Progenitor cell of endocrine pancreas (in vitro differentiated cells): ENCODE measurements at places on chromosomes 2 and 18.
A peak's percentile ranks its signal among the peaks of the same experiment; 100 is the strongest.

GRCh38 chr2:219886615-219887014 lies 259.2 kb downstream of the SLC4A3 start:
- H3K4me3 ChIP-seq, result no peak overlapping the region
- no peaks in the 10 kb centered on the region for H3K36me3 ChIP-seq
- H3K27me3 ChIP-seq, result peaks cover 2% of the 10 kb centered on the region

GRCh38 chr2:222993920-222994650 lies 57.9 kb upstream of the KCNE4 start:
- H3K4me1 ChIP-seq, result no peaks in the 10 kb centered on the region
- H3K27ac ChIP-seq, result no peak overlapping the region
- H3K27me3 ChIP-seq, result no peaks in the 10 kb centered on the region
- no peaks in the 10 kb centered on the region for H3K36me3 ChIP-seq
- DNase-seq, result no peak

DNA sequence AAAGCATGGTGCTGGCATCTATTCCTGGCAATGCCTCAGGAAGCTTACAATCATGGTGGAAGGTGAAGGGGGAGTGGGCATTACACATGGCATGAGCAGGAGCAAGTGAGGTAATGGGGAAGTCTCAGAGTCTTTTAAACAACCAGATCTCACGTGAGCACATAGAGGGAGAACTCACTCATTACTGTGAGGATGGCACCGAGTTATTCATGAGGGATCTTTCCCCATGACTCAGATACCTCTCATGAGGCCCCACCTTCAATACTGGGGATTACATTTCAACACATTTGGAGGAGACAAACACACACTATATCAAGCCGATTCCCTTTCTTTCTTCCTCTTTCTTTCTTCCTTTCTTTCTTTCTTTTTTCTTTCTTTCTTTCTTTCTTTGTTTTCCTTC lies 47.9 kb upstream of the FANCL start:
- H3K27ac ChIP-seq, result no peak overlapping the region
- DNase-seq, result no peak
- H3K27me3 ChIP-seq, result no peaks in the 10 kb centered on the region

- H3K27me3 ChIP-seq, result no peaks in the 10 kb centered on the region
- peaks cover 53% of the 10 kb centered on the region for H3K4me1 ChIP-seq
- H3K4me3 ChIP-seq, result peak overlapping the region; percentile 94
- peak; percentile 27 for DNase-seq
- peak overlapping the region; percentile 95 for H3K27ac ChIP-seq
These were observed 1.0 kb downstream of the ACVR1 start for GRCh38 chr2:157874997-157875640.

GRCh38 chr2:240921995-240922244 lies 15.8 kb downstream of the CROCC2 start:
- H3K27me3 ChIP-seq, result peaks cover 4% of the 10 kb centered on the region
- no peak overlapping the region for H3K27ac ChIP-seq
- no peaks in the 10 kb centered on the region for H3K36me3 ChIP-seq
- DNase-seq, result no peak
- H3K4me1 ChIP-seq, result no peaks in the 10 kb centered on the region
- H3K4me3 ChIP-seq, result no peak overlapping the region

- no peaks in the 10 kb centered on the region for H3K36me3 ChIP-seq
- H3K4me3 ChIP-seq, result no peak overlapping the region
- no peak for DNase-seq
- no peak overlapping the region for H3K27ac ChIP-seq
These were observed 42.5 kb downstream of the ADD2 start for GRCh38 chr2:70725505-70725904.

- no peak for DNase-seq
- no peak overlapping the region for H3K27ac ChIP-seq
- no peak overlapping the region for H3K4me3 ChIP-seq
- H3K36me3 ChIP-seq, result peaks cover 3% of the 10 kb centered on the region
- H3K4me1 ChIP-seq, result no peaks in the 10 kb centered on the region
- no peaks in the 10 kb centered on the region for H3K27me3 ChIP-seq
These were observed 27.4 kb upstream of the MTIF2 start for GRCh38 chr2:55296393-55296792.

DNA sequence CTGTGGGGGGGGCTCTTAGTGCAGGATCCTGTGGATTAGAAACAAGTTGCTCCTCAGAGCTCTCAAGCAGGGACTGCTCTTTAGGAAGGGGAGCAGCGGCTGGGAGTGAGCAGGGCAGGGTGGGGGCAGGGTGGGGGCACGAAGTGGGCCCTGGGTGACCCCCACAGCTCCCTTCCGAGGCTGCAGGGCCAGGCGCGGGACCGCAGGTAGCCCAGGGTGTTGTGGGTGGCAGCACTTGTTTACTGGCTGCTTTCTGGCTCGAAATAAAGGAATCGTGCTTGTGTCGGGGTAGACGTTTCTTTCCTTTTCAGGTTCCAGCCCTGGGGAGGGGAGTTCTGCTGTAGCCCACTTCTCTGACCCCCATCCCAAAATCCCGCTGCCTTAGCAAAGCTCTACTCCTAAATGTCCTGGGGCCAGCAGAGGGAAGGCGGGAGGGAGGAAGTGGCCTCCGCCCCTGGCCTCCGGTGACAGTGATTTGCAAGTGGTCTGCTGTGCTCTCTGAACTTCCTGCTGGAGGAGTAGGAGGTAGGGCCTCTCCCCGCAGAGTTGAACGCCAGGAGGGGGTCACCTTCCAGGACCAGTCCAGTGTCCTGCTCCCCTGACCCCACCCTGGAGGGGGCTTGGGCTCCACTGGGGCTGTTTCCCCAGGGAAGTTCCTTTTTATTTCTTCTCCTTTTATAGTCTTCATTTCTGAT lies 8.3 kb downstream of the NEU4 start:
- no peaks in the 10 kb centered on the region for H3K36me3 ChIP-seq
- no peak overlapping the region for H3K4me3 ChIP-seq
- peaks cover 4% of the 10 kb centered on the region for H3K27me3 ChIP-seq
- DNase-seq, result no peak

DNA sequence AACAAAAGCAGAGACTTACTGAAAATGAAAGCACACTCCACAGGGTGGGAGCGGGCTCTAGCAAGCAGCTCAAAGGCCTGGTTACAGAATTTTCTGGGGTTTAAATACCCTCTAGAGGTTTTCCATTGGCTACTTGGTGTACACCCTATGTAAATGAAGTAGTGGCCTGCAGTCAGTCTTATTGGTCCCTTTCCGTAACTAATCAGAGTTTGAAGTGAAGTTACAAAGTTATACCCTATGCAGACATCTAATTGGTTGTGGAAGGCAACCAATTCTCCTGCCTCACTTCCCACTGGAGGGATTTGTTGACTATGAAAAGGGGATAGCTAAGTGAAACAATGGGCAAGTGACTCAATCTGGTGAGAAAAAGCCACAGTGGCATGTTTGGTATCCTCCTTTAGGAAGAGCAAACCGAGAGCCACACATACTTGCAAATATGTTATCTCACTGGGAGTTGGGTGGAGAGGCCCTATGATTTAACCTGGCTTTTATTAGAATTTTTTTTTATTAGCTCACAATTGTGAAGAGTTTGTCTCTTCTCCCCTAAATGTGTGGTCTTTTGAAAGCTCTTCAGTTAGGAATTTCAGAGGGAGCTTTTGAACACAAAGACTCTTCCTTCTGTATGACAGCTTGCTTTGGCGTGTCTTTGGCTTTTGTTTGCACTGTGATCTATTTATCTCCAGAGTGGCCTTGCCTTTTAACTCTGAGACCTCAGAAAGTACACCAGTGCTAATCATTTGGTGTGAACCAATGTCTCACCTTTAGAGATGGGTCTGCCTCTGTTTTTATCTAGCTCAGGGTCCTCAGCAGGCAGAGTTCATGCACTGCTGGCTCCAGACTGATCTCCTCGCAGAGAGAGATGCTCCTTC lies 69.6 kb downstream of the MAP4K4 start:
- no peak overlapping the region for H3K4me3 ChIP-seq
- no peak for DNase-seq
- peak overlapping the region; percentile 77 for H3K27ac ChIP-seq

- H3K4me3 ChIP-seq, result no peak overlapping the region
- peaks cover 7% of the 10 kb centered on the region for H3K36me3 ChIP-seq
- H3K4me1 ChIP-seq, result no peaks in the 10 kb centered on the region
- DNase-seq, result no peak
- no peak overlapping the region for H3K27ac ChIP-seq
These were observed 24.5 kb downstream of the NDUFA10 start for GRCh38 chr2:240000671-240001070.

GRCh38 chr2:237581751-237582746 lies 8.5 kb downstream of the RAB17 start:
- H3K36me3 ChIP-seq, result peaks cover 8% of the 10 kb centered on the region
- H3K27me3 ChIP-seq, result no peaks in the 10 kb centered on the region
- H3K27ac ChIP-seq, result peak overlapping the region; percentile 56
- peaks cover 1% of the 10 kb centered on the region for H3K4me1 ChIP-seq
- no peak overlapping the region for H3K4me3 ChIP-seq

DNA sequence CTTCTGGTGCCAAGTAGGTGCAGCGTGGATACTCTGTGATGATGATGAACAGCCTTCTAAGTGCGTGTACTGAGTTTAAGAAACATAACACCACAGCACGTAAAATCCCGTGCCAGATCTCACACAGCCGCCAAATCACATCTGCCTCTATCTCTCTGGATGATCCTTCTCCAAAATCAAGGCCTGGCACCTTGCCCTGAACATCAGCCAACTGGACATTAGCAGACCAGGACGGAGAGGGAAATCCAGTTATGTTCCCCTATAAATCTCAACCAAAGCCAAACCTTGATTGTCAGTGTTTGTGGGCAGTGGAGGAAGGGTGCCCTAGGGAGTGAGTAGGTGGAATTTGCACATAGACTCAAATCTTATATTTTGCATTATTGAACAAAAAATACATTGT lies 164.3 kb downstream of the MIB1 start:
- DNase-seq, result no peak
- no peak overlapping the region for H3K27ac ChIP-seq
- H3K4me3 ChIP-seq, result no peak overlapping the region
- H3K4me1 ChIP-seq, result peaks cover 2% of the 10 kb centered on the region
- H3K36me3 ChIP-seq, result no peaks in the 10 kb centered on the region

GRCh38 chr2:18475884-18476283 lies 84.6 kb downstream of the RDH14 start:
- no peak overlapping the region for H3K4me3 ChIP-seq
- no peak overlapping the region for H3K27ac ChIP-seq
- DNase-seq, result no peak
- peaks cover 16% of the 10 kb centered on the region for H3K27me3 ChIP-seq
- H3K4me1 ChIP-seq, result peaks cover 4% of the 10 kb centered on the region

DNA sequence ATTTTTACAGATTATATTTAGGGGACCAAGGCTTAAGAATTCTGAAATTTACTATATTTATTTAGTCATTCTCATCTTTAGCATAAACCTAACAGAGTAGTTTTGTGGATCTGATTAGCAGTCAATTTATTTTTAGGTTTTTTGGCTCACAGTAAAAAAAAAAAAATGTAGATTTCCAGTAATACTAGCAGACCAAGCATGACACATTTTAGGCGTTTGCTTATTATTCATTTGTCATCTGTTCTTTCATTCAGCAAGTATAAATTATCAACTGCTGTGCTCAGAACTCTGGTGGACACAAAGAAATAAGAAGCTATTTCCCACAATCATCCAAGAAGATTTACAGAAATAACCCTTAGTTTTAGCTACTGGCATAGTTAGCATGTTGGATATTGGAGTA lies 20.6 kb downstream of the PDE1A start:
- H3K27me3 ChIP-seq, result no peaks in the 10 kb centered on the region
- H3K36me3 ChIP-seq, result peaks cover 1% of the 10 kb centered on the region
- H3K27ac ChIP-seq, result no peak overlapping the region
- no peak overlapping the region for H3K4me3 ChIP-seq

GRCh38 chr18:75246721-75247610 lies 36.4 kb downstream of the TSHZ1 start:
- H3K4me1 ChIP-seq, result peaks cover 32% of the 10 kb centered on the region
- no peaks in the 10 kb centered on the region for H3K27me3 ChIP-seq
- H3K4me3 ChIP-seq, result no peak overlapping the region
- no peak for DNase-seq

- H3K4me3 ChIP-seq, result no peak overlapping the region
- DNase-seq, result no peak
- no peaks in the 10 kb centered on the region for H3K36me3 ChIP-seq
- no peak overlapping the region for H3K27ac ChIP-seq
- H3K4me1 ChIP-seq, result peaks cover 2% of the 10 kb centered on the region
- H3K27me3 ChIP-seq, result peaks cover 41% of the 10 kb centered on the region
These were observed 26.8 kb downstream of the MAL start for GRCh38 chr2:95052307-95052706.

DNA sequence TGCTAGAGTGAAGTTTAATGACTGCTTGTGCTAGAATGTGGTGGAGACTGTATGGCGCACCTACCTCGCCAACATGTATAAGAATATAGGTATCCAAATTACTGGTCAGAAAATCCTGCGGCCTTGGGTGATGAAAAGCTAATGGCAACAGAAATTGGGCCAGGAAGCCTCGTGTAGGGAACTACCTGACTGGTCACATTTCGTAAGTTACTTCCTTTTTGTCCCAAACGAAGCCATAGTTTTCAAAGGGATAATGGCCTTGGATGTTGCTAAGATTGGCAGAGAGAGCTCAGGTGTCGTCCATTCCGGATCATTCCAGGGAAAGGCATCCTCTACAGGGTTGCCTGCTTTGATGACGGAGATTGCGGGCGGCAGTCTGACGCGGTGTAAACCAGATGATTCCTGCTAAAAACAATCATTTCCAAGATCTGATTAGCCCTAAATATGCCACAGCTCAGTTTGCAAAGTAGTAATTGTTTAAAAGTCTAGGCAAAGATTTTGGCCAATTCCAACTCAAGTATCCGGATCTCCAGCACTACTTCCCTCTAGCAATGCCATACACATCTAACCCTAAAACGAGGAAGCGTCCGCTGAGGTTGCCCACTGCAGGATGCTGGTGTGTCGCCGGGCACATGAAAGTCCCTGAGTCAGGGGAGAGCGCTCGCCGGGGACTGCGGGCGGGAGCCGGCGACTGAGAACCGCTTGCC lies 708 bp upstream of the MALT1 start:
- H3K4me1 ChIP-seq, result peaks cover 7% of the 10 kb centered on the region
- peak overlapping the region; percentile 80 for H3K4me3 ChIP-seq
- H3K36me3 ChIP-seq, result no peaks in the 10 kb centered on the region
- peaks cover 28% of the 10 kb centered on the region for H3K27me3 ChIP-seq
- DNase-seq, result no peak

GRCh38 chr18:6543330-6543908 lies 128.7 kb upstream of the L3MBTL4 start:
- H3K27ac ChIP-seq, result no peak overlapping the region
- H3K4me1 ChIP-seq, result peaks cover 9% of the 10 kb centered on the region
- H3K36me3 ChIP-seq, result peaks cover 1% of the 10 kb centered on the region
- peaks cover 3% of the 10 kb centered on the region for H3K27me3 ChIP-seq
- DNase-seq, result no peak

DNA sequence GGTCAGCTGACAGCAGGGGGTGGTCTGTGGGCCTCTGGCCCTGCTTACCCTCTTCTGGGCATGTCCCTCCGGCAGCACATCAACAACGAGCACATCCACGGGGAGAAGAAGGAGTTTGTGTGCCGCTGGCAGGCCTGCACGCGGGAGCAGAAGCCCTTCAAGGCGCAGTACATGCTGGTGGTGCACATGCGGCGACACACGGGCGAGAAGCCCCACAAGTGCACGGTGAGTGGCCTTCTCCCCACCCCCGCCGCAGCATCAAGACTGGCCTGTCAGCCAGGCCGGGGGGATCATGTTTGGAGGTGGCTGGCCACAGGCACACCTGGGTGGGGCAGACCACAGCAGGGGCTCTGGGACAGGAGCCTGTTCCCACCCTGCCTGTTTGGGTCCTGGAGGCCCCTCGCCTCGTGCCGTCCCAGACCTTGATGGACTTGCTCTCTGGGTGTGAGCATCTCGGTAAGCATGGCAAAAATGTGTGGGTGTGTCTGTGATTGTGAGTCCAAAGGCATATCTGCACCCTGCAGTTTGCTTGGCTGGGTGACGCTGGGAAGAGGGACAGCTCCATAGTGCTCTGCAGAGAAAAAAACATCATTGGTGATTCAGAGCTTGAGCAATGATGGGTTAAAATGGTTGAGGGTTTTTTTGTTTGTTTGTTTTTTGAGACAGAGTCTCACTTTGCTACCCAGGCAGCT lies 242.8 kb downstream of the GLI2 start:
- peaks cover 80% of the 10 kb centered on the region for H3K27me3 ChIP-seq
- H3K27ac ChIP-seq, result no peak overlapping the region
- H3K4me3 ChIP-seq, result no peak overlapping the region
- no peak for DNase-seq
